ENCODE measurements at places on chromosomes 1 and 21. TPM values are rescaled to one million over a fixed set of nuclear protein-coding genes. Genes with fewer than 3 reads are reported as not detected.

The PLCH2 gene
- total RNA-seq, result not detected

The RHD gene
- not detected for total RNA-seq

DNA sequence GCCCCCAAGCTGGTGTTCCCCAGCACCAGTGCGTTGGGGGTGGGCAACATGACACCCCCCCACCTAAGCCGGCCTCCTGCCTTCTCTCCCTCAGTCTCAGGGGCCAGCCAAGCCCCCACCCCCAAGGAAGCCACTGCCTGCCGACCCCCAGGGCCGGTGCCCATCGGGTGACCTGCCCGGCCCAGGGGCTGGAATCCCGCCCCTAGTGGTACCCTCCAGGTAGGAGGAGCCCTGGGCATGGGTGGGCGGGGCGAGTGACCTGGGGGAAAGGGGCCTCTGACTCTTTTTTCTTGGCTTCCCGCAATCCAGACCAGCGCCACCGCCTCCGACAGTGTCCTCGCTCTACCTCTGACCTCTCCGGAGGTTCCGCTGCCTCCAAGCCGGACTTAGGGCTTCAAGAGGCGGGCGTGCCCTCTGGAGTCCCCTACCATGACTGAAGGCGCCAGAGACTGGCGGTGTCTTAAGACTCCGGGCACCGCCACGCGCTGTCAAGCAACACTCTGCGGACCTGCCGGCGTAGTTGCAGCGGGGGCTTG is 1.3 kb upstream of the EFNA4 start:
- DNase-seq, result no peak

- DNase-seq, result no peak
These were observed 53.7 kb upstream of the ZNF326 start for GRCh38 chr1:89941110-89941766.
